Stimulated activated CD4-positive, alpha-beta T cell treated with anti-CD3 and anti-CD28 coated beads, Interleukin-4, amount 100 ng/mL, for 48 hours (primary cell): ENCODE measurements at places on chromosomes 5 and 9.

DNA sequence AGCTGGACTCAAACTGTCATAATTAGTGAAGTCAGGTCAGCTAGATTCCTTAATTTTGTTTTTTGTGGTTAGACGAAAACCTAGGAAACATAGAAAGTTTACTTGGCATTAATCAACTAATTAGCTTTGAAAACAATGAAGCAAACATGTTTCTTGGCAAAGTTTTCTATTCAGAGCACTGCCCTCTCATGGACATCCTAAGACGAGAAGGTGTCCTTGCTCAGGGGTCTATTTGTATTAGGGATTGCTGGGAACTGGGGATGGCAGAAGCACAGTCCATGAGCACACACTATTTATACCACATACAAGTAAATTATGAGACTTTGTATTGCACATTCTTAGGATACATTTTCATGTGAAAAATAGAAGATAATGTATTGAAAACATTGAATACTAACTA lies 49.7 kb downstream of the POC5 start:
- DNase-seq, result no peak

GRCh38 chr9:131297903-131298302 lies 8.4 kb downstream of the PLPP7 start:
- DNase-seq, result no peak

DNA sequence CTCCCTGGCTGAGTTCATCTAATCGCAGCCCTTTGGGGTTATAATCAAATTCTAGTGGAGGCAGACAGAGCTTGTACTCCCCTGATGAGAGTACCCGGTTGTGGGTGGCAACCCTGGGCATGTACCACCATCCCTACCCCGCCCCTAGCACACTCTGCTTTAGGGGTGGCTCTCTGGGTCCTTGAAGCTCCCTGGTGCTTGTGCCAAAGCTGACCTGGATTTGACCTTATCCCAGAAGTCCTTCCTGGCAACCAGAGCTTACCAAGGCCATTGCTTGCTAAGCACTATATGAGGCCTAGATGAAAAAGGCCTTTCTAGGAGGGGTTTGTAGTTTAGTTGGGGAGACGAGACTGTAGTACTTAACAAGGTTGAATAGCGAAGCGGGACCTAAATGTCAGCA lies 72.2 kb downstream of the RGS3 start:
- no peak for DNase-seq

DNA sequence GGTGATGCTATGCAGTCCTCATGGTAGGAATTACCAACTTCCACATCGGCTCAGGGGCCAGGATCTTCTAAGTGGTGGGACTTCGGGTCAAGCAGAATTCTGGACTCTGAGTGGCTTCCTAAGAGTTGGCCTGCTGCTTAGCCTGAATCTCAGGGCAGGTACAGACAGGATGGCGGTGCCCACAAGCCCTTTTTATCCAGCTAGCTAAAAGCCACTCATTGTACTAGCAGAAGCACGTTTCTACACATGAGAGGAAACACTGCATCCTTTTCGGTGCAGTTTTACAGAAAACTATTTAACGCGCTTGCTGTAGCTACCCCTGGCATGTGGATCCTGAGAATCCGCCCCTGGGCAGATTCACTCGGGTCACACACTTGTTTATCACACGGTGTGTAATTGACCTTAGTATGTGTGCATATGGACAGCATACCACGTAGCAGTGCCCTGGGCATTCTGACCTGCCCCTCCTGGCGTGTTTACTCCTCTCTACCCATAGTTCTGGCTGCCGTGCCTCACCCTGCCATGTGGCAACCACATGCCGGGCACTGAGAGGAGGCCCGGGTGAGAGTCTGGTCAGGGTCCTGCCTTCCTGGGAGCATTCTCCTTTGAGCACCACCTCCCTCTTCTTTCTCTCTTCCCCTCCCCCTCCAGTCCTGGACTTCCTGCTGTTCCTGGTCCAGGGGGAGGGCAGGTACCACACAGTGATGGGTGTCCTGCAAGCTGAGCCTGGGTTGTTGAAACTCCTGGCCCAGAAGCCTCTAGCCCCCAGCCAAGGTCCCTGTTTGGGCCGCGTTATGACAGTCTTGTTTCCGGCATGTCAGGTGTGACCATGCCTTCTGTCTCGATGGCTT lies 65.9 kb downstream of the DAB2IP start:
- DNase-seq, result no peak

DNA sequence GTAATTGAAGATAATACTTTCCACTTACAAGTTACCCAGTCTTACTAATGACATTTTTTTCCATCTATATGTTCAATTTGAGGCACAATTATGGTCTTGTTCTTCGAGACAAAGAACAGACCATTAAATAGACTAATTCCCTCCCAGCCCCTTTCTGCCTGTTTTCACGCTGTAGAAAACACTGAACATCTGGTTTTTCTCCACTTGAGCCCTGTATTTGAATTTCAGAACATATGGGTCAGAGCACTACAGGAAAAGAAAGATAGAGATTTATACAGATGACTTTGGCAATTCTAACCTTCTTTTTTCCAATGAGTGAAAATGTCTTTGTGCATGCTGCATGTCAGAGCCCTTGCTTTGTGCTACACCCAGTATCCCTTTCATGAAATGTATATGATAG lies 506.9 kb downstream of the LRRC70 start:
- DNase-seq, result no peak

GRCh38 chr5:167696558-167697314 lies 594.7 kb upstream of the WWC1 start:
- no peak for DNase-seq

- no peak for DNase-seq
These were observed 22.3 kb downstream of the PSMB7 start for GRCh38 chr9:124392871-124393460.

DNA sequence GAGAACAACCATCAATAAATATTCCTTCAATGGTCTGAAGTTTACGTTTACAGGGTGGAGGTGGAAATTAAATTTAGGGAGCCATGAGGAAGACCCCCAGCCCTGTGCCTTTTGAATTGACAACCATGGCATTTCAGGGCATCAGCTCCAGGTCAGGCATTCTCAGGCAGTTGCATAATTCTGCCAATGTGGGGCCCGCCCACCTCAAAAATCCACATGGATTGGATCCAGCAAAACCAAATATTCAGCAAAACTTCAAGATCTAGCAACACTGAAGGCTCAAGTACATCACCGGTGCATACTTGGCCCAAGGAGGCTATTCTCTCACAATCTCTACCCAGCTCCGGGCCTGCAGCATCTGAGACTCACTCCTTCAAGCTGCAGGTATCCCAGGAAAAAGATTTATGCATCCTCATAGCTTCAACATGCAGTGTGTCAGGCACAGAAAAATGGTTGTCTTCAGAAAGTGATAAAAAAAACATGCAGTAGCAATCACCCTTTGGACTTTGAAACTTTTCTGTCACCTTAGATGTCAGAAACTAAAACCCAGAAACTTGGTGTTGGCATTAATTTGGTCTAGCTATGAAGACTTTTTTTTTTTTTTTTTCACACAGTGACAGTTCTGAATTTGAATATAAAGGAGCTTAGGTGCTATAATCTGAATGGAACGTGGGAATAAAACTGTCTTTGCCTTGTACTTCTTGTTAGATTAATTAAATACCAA lies 21.4 kb upstream of the ANXA2R start:
- DNase-seq, result no peak

GRCh38 chr9:126499005-126499910 lies 114.5 kb upstream of the LMX1B start:
- no peak for DNase-seq

DNA sequence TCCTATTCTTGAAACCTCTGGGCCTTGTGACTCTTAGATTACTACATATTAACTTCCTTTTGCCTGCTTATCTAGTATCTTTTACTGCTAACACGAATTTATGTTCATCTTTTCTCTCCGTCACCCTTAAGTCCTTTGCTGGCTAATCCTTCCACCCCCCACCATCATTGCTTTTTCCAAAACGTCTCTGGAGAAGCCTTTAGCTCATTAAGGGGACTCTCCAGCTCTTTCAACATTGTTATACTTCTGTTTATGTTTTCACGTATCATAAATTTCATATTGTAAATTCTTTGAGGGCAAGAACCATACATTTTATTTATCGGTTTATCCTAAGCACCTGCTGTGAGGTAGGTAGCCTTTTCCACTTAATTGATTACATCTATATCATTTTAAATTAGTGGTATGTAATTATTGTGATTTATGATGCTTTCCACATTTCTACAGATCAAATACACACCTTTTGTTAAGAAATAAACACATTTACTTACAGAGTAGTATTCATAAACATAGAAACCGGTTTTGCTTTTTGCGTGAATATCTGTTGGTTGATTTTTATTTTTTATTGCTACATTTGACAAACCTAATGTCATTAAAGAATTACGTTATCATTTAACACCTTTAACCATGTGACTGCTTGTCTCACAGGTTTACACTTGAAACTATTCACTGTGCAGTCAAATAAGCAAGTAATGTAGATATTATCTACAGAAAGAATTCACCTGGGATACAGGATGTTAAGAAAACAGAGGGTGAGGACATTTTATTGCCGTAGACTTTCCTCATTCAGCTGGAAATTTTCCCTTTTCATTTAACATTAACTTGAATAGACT lies 15.4 kb upstream of the SNX2 start:
- DNase-seq, result no peak

DNA sequence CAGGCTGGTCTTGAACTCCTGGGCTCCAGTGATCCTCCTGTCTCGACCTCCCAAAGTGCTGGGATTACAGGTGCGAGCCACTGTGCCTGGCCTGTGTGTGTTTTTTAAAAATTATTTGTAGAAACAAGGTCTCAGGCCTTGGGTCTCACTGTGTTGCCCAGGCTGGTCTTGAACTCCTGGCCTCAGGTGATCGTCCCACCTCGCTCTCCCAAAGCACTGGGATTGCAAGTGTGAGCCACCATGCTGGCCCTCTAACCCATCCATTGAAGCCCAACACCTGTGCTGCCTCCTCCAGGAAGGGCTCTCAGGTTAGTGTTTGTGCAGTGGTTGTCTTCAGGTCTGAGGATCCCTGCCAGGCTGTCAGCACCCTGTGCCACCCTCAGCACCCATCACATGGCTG lies 56.6 kb downstream of the CXXC5 start:
- DNase-seq, result no peak

GRCh38 chr9:135888766-135889394 lies 18.5 kb downstream of the CAMSAP1 start:
- no peak for DNase-seq

DNA sequence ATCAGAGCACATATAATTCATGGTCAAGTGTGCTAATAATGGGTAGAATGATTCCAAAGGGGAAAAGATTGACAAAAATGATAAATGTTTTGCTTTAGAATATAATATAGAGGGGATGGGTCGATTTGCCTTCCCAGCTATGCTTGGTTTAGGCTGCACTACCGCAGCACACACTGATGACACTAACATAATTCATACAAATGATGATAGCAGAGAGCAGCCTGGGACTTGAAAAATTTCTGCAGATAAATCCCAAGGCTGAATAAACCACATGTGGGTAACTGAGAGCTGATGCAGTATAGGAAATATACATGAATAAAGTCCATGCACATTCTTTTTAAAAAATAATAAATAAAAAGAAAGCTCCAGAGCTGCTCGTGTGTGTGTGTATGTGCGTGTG lies 54.5 kb downstream of the EFNA5 start:
- no peak for DNase-seq
